ENCODE measurements at places on chromosomes 7 and 10. TPM values are rescaled to one million over a fixed set of nuclear protein-coding genes. Genes with fewer than 3 reads are reported as not detected.

GRCh38 chr7:97495487-97495886, 236.4 kb upstream of the TAC1 start:
- no peak overlapping the region for H3K27ac ChIP-seq
- no peaks in the 10 kb centered on the region for H3K36me3 ChIP-seq
- no peak for DNase-seq
- H3K4me1 ChIP-seq: peaks cover 2% of the 10 kb centered on the region
- no peak overlapping the region for H3K4me3 ChIP-seq

GRCh38 chr10:19570991-19571390, 245.2 kb upstream of the PLXDC2 start:
- no peaks in the 10 kb centered on the region for H3K27me3 ChIP-seq
- no peak overlapping the region for H3K4me3 ChIP-seq
- H3K27ac ChIP-seq: no peak overlapping the region
- DNase-seq: no peak

- no peaks in the 10 kb centered on the region for H3K36me3 ChIP-seq
- H3K4me3 ChIP-seq: no peak overlapping the region
- no peak for DNase-seq
Observed at GRCh38 chr10:126842836-126843235, 62.4 kb upstream of the DOCK1 start.

- no peaks in the 10 kb centered on the region for H3K27me3 ChIP-seq
- H3K4me1 ChIP-seq: no peaks in the 10 kb centered on the region
- no peak overlapping the region for H3K27ac ChIP-seq
Observed at GRCh38 chr10:16280595-16280994, 156.2 kb upstream of the PTER start.

GRCh38 chr10:66258693-66259092, 667.1 kb upstream of the LRRTM3 start:
- no peak overlapping the region for H3K4me3 ChIP-seq
- no peak overlapping the region for H3K27ac ChIP-seq
- no peaks in the 10 kb centered on the region for H3K36me3 ChIP-seq
- DNase-seq: no peak

DNA sequence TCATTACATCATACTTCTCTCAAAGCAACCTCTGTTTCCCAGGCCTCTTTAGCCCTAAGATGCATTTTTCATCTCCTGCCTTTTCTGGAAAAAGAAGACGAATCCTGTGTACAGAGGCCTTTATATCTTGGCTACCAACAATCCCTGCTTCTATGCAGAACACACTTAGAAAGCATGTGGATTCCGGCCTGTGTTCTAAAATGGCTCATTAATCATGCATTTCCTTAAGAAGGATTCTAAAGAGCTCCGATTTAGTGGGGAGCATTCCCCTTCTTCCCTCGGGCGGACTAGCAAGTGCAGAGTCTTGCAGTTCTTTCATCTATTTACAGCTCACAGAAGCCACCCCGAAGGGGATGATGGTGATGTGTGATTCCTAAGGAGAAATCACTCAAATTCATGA, 1212.9 kb downstream of the TYW1 start:
- no peak overlapping the region for H3K4me3 ChIP-seq
- DNase-seq: no peak
- no peak overlapping the region for H3K27ac ChIP-seq
- H3K27me3 ChIP-seq: no peaks in the 10 kb centered on the region
- no peaks in the 10 kb centered on the region for H3K36me3 ChIP-seq

DNA sequence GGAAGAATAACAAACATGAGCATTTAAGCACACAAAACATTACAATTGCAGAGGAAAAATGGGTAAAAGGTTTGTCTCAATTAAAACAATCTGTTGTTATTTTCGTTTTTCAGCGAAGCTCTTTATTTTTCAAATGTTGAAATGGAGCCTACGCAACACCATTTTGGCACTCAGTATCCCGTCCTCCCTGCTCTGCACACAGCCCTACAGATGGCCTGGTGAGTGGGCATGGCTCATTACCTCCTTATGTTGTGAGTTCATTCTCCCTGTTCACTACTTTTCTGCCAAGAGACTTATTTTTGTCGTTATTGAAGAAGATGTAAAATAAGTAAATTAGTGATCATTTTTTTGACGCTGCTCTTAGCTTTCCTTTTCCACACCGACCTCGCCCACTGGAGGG, 167.8 kb upstream of the CXCL12 start:
- no peaks in the 10 kb centered on the region for H3K36me3 ChIP-seq
- no peak overlapping the region for H3K4me3 ChIP-seq
- no peaks in the 10 kb centered on the region for H3K27me3 ChIP-seq
- H3K27ac ChIP-seq: no peak overlapping the region

- H3K36me3 ChIP-seq: 0 out of 2 replicates have a peak, but pooled peaks cover 2% of the 10 kb centered on the region
- H3K27ac ChIP-seq: peak within 1 kb of the TSS; percentile 45
- H3K4me1 ChIP-seq: no peaks in the 10 kb centered on the region
- DNase-seq: peak; percentile 92
- peak within 1 kb of the TSS; percentile 49 for H3K4me3 ChIP-seq
Observed at GRCh38 chr7:73770002-73770859, at the start of gene CLDN3. TSS of gene CLDN3 (minus strand) at chr7:73770270. CDS start at chr7:73770049, 221 bp downstream.

- H3K36me3 ChIP-seq: no peaks in the 10 kb centered on the region
- peak overlapping the region; percentile 14 for H3K4me3 ChIP-seq
- peaks cover 58% of the 10 kb centered on the region for H3K27me3 ChIP-seq
- H3K27ac ChIP-seq: no peak overlapping the region
- H3K4me1 ChIP-seq: peaks cover 14% of the 10 kb centered on the region
Observed at GRCh38 chr10:100653238-100653956, 92.0 kb upstream of the PAX2 start.

GRCh38 chr7:4782333-4783291, 7.2 kb downstream of the AP5Z1 start:
- DNase-seq: no peak
- no peaks in the 10 kb centered on the region for H3K4me1 ChIP-seq
- H3K4me3 ChIP-seq: no peak overlapping the region
- H3K27ac ChIP-seq: no peak overlapping the region
- peaks cover 4% of the 10 kb centered on the region for H3K36me3 ChIP-seq

DNA sequence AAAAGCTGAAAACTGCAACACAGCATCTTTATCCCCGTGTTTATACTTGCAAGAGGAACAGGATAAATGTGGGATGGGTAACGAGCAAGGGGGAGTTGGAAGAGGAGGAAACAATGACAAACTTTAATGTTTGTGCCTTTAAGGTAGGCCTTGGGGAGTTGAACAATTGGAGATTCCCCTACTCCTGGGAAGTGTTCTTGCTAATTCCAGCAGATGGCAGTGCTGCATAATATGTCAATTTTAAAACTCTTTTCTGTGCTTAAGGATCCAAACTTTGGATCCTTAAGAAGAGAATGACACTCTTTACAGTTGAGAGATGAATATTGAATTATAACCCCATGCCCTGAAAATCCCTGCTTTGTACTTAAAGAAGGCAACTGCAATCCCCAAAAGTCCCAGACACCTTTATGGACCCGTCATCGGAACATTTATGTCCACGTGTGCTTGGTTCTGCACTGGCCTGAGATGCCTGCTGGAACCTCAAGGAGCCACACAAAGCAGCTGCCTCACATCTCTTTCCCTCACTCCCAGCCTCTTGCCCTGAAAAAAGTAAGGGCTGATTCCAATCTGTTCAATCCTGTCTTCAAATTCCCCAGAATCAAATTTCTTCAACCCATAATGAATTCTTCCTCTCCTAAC, 12.0 kb downstream of the IFIT5 start:
- no peaks in the 10 kb centered on the region for H3K27me3 ChIP-seq
- no peak overlapping the region for H3K27ac ChIP-seq
- H3K4me1 ChIP-seq: peaks cover 5% of the 10 kb centered on the region

DNA sequence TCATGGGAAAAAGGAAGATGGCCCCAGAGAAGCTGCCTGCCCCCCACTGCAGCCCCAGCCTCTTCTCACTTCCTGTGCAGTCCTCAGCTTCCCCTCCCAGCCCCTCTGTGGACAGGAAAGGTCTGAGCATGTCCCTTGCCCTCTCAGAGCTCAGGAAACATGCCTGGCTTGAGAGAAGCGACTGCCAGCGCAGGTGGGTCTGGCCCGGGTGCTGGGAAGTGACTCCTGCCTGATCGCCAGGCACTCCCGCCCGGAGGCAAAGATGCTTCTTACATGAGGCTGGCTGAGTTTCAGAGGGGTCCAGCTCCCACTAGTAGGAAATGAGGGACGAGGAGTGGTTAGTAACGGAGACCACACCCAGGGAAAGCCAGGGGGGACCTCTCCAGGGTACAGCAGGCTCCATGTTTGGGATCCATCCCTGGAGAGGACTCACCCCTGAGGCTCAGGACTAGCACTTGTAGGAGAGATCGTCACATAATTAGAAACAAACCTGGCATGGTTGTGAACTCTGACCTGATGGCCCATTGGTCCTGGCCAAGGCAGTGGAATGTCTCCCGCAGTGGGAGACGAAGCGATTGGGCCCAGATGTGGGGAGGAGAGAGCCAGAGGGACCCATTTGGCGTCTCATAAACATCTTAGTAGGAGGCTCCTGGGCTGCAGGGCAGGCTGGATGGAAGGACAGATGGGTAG, 12.3 kb downstream of the ELN start:
- no peaks in the 10 kb centered on the region for H3K27me3 ChIP-seq
- no peaks in the 10 kb centered on the region for H3K4me1 ChIP-seq
- DNase-seq: no peak
- H3K36me3 ChIP-seq: no peaks in the 10 kb centered on the region
- H3K4me3 ChIP-seq: no peak overlapping the region
- H3K27ac ChIP-seq: no peak overlapping the region

GRCh38 chr10:130560116-130560515, 423.9 kb downstream of the GLRX3 start:
- no peaks in the 10 kb centered on the region for H3K27me3 ChIP-seq
- H3K4me3 ChIP-seq: no peak overlapping the region
- no peak for DNase-seq
- H3K27ac ChIP-seq: no peak overlapping the region
- H3K4me1 ChIP-seq: no peaks in the 10 kb centered on the region
- H3K36me3 ChIP-seq: no peaks in the 10 kb centered on the region

- H3K36me3 ChIP-seq: no peaks in the 10 kb centered on the region
- H3K4me3 ChIP-seq: no peak overlapping the region
- H3K27me3 ChIP-seq: no peaks in the 10 kb centered on the region
- H3K4me1 ChIP-seq: no peaks in the 10 kb centered on the region
- no peak overlapping the region for H3K27ac ChIP-seq
Observed at GRCh38 chr7:24817339-24817738, 60.1 kb upstream of the GSDME start.

- no peaks in the 10 kb centered on the region for H3K27me3 ChIP-seq
- no peak overlapping the region for H3K27ac ChIP-seq
Observed at GRCh38 chr10:71763352-71764127, 9.8 kb downstream of the VSIR start.

DNA sequence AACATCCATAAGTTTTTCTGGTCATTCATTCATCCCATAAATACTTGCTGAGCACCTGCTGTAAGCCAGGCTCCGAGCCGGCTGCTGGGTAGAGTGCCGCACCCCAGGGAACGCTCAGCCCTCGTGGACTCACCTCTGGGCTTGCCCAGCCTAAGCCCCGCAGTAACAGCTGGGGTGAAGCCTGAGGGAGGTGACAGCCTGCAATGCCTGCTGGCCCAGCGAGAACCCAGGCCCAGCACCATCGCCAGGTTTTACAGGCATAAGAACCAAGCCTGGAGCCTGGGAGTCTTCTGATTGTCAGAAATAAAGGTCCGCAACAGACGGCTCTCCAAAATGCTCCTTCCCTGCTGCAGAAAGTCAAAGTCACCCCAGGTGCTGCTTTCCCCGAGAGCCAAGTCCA, 205.4 kb downstream of the ZMYND11 start:
- DNase-seq: no peak
- H3K27me3 ChIP-seq: no peaks in the 10 kb centered on the region
- H3K36me3 ChIP-seq: no peaks in the 10 kb centered on the region
- no peaks in the 10 kb centered on the region for H3K4me1 ChIP-seq

GRCh38 chr10:64486149-64486548, 964.9 kb downstream of the REEP3 start:
- H3K4me3 ChIP-seq: no peak overlapping the region
- no peaks in the 10 kb centered on the region for H3K36me3 ChIP-seq
- no peak overlapping the region for H3K27ac ChIP-seq
- no peak for DNase-seq
- no peaks in the 10 kb centered on the region for H3K4me1 ChIP-seq
- no peaks in the 10 kb centered on the region for H3K27me3 ChIP-seq

DNA sequence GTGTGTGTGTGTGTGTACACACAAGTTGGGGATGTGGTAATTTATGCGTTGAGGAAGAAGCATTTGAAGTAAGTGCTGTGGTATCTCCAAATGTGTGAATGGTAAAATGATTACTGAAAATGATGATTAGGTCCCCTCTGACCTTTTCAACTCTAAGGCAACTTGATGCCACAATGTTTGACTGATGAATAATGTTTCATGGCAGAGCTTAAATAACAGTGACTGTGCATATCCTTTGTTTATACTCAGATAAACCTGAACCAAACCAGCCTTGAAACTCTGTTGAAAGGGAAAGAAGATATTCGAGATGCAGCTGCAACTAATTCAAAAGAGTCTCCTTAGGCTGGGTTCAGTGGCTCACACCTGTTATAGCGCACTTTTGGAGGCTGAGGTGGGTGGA, 64.8 kb upstream of the YAE1 start:
- no peaks in the 10 kb centered on the region for H3K4me1 ChIP-seq
- no peaks in the 10 kb centered on the region for H3K27me3 ChIP-seq
- no peaks in the 10 kb centered on the region for H3K36me3 ChIP-seq
- no peak overlapping the region for H3K4me3 ChIP-seq

DNA sequence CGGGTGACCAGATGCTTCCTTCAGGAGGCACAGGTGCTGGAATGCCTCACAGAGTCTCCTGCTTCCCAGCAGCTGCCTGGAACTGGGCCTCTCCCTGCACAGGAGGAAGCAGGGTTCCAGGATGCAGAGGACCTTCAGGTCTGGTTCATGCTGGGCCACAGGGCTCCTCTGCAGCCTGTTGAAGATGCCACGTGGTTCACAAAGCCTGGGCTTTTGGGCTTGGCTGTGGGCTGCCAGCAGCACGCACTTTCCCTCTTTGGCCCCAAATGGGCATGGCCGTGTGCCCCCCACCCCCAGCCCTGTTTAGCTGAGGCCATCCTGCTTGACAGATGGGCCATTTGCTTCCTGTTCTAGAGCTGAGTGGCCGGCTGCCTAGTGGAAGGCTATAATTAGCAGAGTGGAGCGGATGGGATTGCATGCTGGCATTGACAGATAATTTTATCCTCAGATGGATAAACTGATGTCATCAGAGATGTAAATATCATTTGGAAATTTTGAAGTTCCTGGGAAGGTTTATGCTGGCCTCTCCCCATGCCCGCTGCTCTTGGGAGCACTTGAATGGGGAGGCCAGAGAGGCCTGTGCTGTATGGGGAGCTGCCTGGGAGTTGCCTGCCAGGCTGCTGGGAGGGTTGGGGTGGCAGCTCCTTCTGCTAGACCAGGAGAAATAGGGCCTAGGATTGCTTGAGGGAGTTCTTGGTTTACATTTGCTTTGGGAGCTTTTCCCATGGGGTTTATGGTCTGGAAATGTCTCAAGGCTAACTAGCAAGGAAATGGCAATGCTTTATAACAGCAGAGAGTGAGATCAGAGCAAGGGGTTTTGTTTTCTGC, 28.2 kb downstream of the TSPAN15 start:
- no peaks in the 10 kb centered on the region for H3K4me1 ChIP-seq
- H3K27ac ChIP-seq: no peak overlapping the region
- no peaks in the 10 kb centered on the region for H3K27me3 ChIP-seq
- no peaks in the 10 kb centered on the region for H3K36me3 ChIP-seq
- no peak overlapping the region for H3K4me3 ChIP-seq

The VWC2 gene
- polyA plus RNA-seq: 0.24 TPM

The MBL2 gene
- not detected for polyA plus RNA-seq

The CRTAC1 gene
- polyA plus RNA-seq: 1.2 TPM

The SHTN1 gene
- 1.7 TPM for polyA plus RNA-seq

The OR13A1 gene
- 0.35 TPM for polyA plus RNA-seq

The PPIF gene
- 107 TPM for polyA plus RNA-seq

The RET gene
- polyA plus RNA-seq: 10.4 TPM

The SPACDR gene
- 0.31 TPM for polyA plus RNA-seq

The EBF3 gene
- polyA plus RNA-seq: 0.20 TPM

The WNT2 gene
- not detected for polyA plus RNA-seq

The RBP3 gene
- polyA plus RNA-seq: not detected

The CYP3A4 gene
- not detected for polyA plus RNA-seq

The SFXN2 gene
- polyA plus RNA-seq: 23.5 TPM

The NKX2-3 gene
- not detected for polyA plus RNA-seq
